ENCODE measurements at places on chromosomes 2 and 18.

GRCh38 chr2:53939656-53940055 is 31.1 kb downstream of the PSME4 start:
- DNase-seq = no peak

GRCh38 chr2:43178055-43178598 is 48.3 kb downstream of the ZFP36L2 start:
- DNase-seq = no peak

DNA sequence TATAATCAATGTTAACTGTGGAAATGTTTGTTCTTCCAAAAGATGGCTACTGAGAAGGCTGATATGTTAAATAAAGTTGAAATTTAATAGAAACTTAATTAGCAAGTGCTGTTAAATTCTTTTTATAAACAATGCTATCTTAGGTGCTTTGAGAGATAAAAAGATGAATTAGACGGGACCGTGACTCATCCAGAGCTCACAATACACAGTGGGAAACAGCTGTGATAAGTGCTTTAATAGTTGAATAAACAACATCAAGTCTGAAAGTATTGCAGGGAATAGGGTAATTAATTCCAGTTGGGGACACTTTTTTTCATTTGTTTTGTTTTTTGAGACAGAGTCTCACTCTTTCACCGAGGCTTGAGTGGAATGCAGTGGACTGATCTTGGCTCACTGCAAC is 85.5 kb upstream of the DTNA start:
- no peak for DNase-seq

- no peak for DNase-seq
Observed at GRCh38 chr18:48803951-48804855, 146.6 kb downstream of the SMAD7 start.

DNA sequence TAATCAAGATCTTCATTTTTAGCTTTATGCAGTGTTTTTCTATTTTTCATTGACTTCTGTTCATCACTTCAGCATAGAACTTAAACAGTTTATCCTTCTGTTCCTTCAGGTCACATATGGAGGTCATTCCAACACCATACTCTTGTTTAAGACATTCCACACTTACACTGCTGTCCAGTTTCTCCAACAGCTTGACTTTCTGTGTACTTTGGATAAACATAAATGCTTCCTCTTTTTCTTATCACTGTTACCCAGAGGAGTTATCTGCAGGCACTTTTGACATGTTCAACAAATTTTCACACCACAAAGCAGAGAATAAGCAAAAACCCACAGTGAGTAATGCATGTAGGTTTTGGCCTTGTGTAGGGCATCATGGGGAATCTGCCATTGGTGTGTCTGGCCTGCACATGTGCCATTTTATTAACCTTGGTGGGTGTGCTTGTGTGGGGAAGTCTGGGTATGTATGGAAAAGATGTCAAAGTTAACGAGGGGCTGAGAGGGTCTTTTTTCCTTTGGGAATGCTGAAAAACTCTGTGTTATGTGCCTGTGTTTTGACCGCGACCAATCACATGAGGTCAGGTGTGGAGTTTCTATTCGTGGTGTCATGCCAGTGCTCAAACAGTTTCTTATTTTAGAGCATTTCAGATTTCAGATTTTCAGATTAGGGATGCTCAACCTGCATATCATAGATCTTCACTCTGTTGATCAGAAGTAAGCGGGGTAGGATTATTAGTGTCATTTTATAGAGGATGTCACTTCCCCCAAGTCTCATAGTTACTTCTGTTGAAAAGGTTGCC is 53.9 kb upstream of the ACVR1 start:
- DNase-seq = no peak

Measured in stimulated activated CD8-positive, alpha-beta memory T cell treated with anti-CD3 and anti-CD28 coated beads, Interleukin-4, amount 100 ng/mL, for 4 hours (primary cell).